ENCODE measurements at places on chromosomes 4 and X. TPM values are rescaled to one million over a fixed set of nuclear protein-coding genes. Genes with fewer than 3 reads are reported as not detected.

DNA sequence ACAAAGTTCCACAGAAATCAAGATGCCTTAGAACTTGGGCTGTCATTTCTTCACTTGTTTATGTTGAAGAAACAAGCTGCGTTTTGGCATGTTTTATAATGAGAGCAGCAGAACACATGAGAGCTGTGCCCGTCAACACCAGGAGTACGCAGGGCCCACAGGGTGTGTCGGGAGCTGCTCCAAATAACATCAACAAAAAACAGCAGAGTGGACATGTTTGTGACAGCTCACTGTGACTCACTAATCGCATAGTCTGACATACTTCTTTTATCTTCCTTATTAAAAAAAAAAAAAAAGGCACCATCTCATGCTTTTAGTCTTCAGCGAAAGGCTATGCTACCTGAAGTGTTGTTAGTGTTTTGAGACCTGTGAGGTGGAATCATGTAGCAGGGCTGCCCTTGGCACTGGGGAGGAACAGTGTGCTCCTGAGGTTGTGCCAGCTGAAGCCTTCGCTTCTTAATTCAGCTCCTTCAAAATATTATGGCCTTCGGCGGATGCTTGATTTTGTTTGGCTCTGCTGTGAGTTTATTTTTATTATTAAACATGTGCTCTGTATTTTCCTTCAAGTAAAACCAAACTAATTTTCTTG, 32.8 kb downstream of the FHDC1 start:
- DNase-seq, result no peak
- H3K4me1 ChIP-seq, result no peaks in the 10 kb centered on the region
- no peak overlapping the region for H3K4me3 ChIP-seq
- no peaks in the 10 kb centered on the region for H3K27me3 ChIP-seq
- H3K27ac ChIP-seq, result no peak overlapping the region

DNA sequence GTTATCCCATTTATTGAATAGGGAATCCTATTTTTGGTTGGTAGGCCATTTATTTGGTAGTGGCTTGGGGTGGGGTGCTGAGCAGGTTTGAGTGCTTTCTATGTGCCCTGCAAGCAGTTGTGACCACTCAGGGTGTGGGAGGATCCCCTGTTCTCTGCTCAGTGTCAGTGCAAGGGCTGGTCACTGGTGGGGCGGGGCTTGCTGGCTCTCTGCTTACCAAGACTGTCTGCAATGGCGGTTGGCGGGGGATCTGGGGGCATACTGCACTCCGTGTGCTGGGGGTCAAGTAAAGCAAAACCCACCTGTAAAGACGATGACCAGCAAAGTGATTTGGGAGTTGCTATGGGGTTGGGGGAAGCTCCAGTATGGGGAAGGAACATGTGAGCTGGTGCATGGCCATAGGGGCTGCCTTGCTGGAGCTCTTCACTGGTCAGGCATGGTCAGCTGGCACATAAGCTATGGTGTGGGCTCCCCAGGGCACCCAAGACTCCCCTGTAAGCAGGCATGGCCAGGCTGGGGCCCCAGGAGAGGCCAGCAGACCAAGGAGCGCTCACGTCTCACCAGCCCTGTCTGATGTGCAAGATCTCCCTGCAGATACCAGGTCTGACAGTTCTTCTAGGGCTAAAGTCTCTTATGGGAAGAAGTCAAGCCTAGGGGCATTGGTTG, 83.0 kb upstream of the GRXCR1 start:
- H3K36me3 ChIP-seq, result no peaks in the 10 kb centered on the region
- no peak overlapping the region for H3K27ac ChIP-seq

DNA sequence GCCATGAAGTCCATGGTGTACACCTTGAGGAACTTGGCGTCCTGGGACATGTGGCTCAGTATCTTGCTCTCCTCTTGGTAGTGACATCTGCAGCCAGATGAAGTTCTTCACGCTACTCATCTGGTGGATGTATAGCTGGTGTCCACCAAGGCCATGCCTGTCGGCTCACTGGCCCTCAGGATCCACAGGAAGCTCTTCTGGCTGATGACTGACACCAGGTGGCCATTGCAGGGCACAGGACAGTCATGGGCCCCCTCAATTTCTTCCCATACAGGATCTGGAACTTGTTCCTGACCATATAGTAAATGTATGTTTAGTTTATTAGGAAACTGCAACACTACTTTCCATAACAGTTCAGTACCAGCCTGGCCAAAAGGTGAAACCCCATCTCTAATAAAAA, 10.3 kb upstream of the CLCN5 start:
- no peaks in the 10 kb centered on the region for H3K36me3 ChIP-seq
- no peak overlapping the region for H3K27ac ChIP-seq
- H3K27me3 ChIP-seq, result no peaks in the 10 kb centered on the region
- H3K4me3 ChIP-seq, result no peak overlapping the region
- H3K4me1 ChIP-seq, result no peaks in the 10 kb centered on the region

- H3K4me3 ChIP-seq, result peak overlapping the region; percentile 32
- DNase-seq, result no peak
- no peaks in the 10 kb centered on the region for H3K36me3 ChIP-seq
Measured at GRCh38 chr4:54231419-54231767, 2.3 kb downstream of the PDGFRA start.

The TXK gene
- 0.26 TPM for total RNA-seq

The TBX22 gene
- not detected for total RNA-seq

DNA sequence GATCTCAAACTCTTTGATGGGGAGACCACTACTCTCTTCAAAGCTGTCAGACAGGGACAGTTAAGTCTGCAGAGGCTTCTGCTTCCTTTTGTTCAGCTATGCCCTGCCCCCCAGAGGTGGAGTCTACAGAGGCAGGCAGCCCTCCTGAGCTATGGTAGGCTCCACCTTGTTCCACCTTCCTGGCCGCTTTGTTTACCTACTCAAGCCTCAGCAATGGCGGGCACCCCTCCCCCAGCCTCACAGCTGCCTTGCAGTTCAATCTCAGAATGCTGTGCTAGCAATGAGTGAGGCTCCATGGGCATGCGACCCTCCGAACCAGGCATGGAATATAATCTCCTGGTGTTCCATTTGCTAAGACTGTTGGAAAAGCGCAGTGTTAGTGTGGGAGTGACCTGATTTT, 42.1 kb upstream of the UGT2B10 start:
- DNase-seq, result no peak
- H3K4me1 ChIP-seq, result no peaks in the 10 kb centered on the region
- no peaks in the 10 kb centered on the region for H3K27me3 ChIP-seq
- H3K4me3 ChIP-seq, result no peak overlapping the region
- H3K27ac ChIP-seq, result no peak overlapping the region

The ASB12 gene
- not detected for total RNA-seq

GRCh38 chr4:67092351-67092750, 453.0 kb downstream of the CENPC start:
- no peaks in the 10 kb centered on the region for H3K27me3 ChIP-seq
- H3K4me3 ChIP-seq, result no peak overlapping the region
- no peaks in the 10 kb centered on the region for H3K4me1 ChIP-seq

DNA sequence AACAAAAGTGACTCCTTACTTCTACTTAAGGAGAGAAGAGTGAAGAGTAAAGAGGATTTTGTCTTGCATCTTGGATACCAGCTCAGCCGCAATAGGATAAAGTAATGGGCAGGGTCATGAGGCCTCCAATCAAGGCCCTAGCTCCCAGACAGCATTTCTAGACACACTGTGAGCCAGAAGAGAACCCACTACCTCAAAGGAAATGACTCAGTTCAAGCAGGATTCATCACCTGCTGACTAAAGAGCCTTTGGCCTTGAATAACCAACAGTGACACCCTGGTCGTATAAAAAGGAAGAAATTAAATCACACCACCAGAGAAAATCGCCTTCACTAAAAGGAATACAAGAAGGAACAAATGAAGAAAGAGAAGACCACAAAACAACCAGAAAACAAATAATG, 416.1 kb downstream of the PCDH18 start:
- no peaks in the 10 kb centered on the region for H3K27me3 ChIP-seq
- H3K4me3 ChIP-seq, result no peak overlapping the region
- H3K27ac ChIP-seq, result no peak overlapping the region
- no peak for DNase-seq

DNA sequence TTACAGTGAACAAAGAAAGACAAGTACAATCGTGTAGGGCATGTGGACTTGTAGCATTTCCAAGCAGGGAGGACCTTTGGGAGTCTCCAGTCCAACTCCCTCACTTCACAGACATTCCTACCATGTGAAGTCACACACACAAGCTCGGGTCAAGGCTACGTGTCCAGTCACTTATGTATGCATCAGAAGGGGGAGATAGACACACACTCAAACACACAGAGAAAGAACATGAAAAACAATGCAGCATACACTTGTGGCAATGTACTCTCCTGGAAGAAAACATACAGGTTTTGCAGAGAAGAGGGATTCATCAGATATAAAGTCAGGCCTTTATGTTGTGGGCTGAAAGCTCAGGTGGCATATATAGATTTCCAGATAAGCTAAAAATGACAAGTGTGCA, 136.1 kb upstream of the MID1 start:
- peak overlapping the region; percentile 72 for H3K27ac ChIP-seq
- H3K4me1 ChIP-seq, result peaks cover 4% of the 10 kb centered on the region
- H3K36me3 ChIP-seq, result no peaks in the 10 kb centered on the region
- H3K27me3 ChIP-seq, result no peaks in the 10 kb centered on the region
- H3K4me3 ChIP-seq, result no peak overlapping the region
- no peak for DNase-seq

GRCh38 chrX:119501511-119502148, 33.4 kb downstream of the SLC25A5 start:
- DNase-seq, result no peak
- H3K27ac ChIP-seq, result no peak overlapping the region
- no peaks in the 10 kb centered on the region for H3K36me3 ChIP-seq
- H3K4me3 ChIP-seq, result no peak overlapping the region
- H3K4me1 ChIP-seq, result peaks cover 13% of the 10 kb centered on the region

DNA sequence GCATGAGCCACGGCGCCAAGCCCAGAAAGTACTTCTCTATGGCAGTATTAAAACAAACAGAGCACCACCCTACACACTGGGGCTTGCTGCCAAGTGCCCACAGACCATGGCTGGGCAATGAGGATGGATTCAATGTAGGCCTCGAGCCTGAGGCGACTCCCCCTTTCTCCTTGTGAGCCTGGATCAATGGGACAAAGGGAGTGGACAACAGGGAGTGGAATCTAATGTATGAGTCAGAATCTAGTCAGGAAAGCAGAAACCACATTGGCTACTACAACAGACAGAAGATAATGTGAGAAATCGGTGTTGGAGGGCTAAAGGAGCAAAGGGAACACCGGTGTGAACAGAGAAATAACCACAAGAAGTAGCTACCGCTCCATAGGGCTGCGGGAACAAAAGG, 37.7 kb upstream of the OCIAD2 start:
- H3K4me3 ChIP-seq, result no peak overlapping the region
- H3K36me3 ChIP-seq, result no peaks in the 10 kb centered on the region
- H3K27me3 ChIP-seq, result no peaks in the 10 kb centered on the region
- H3K4me1 ChIP-seq, result no peaks in the 10 kb centered on the region

DNA sequence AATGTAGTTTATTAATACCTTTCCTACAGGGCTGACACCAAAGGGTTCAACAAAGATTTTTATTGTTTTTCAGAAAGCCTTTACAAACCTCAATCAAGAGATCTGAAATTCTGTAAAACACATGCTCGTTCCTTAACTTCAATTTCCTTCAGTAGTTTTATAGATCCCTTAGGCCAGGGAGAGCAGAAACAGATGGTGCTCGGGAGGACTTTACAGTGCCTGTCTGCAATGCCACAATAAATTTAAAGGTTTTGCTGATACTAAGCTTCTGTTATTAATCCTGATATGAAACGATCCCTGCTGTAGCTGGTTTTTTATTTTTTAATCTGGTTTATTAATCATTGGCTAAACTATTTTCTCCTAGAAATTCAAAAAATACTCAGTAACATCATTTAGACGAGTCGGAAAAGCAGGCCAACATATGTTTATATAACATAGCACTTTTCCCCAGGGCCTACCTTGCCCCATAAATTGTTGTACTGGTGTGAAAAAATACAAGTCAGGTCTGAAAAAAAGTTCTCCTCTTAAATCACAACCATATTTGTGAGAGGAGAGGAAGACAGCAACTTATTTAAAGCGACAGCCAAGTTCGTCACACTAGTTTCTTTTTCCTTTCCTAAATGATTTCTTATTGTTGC, 39.8 kb downstream of the SHISA3 start:
- no peak overlapping the region for H3K4me3 ChIP-seq
- H3K4me1 ChIP-seq, result no peaks in the 10 kb centered on the region
- H3K36me3 ChIP-seq, result no peaks in the 10 kb centered on the region
- no peaks in the 10 kb centered on the region for H3K27me3 ChIP-seq
- no peak overlapping the region for H3K27ac ChIP-seq
- no peak for DNase-seq

DNA sequence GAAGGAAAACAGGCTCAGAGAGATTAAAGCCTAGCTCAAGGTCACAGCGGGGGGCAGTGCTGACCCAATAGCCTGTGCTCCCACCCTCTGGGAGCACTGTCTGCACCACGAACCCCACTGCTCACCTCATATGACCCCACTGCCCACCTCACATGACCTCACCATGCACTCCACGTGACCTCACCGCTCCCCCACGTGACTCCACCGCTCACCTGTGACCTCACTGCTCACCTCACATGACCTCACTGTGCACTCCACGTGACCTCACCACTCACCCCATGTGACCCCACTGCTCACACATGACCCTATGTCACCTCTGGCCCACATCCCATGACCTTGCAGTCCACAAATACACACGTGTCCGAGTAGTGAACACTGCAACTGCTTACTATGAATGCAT, 55.4 kb downstream of the ACOX3 start:
- DNase-seq, result no peak
- H3K4me1 ChIP-seq, result no peaks in the 10 kb centered on the region
- no peak overlapping the region for H3K4me3 ChIP-seq
- no peaks in the 10 kb centered on the region for H3K27me3 ChIP-seq
- no peaks in the 10 kb centered on the region for H3K36me3 ChIP-seq
- H3K27ac ChIP-seq, result no peak overlapping the region

Measured in Panc1 (cell line).